ENCODE measurements at places on chromosomes 2 and 18. TPM values are rescaled to one million over a fixed set of nuclear protein-coding genes. Genes with fewer than 3 reads are reported as not detected.

- DNase-seq: peak; percentile 81
- H3K4me3 ChIP-seq: no peak overlapping the region
- no peaks in the 10 kb centered on the region for H3K36me3 ChIP-seq
- no peaks in the 10 kb centered on the region for H3K27me3 ChIP-seq
- H3K4me1 ChIP-seq: peaks cover 28% of the 10 kb centered on the region
These were observed 55.4 kb downstream of the CDC42EP3 start for GRCh38 chr2:37615804-37616676.

DNA sequence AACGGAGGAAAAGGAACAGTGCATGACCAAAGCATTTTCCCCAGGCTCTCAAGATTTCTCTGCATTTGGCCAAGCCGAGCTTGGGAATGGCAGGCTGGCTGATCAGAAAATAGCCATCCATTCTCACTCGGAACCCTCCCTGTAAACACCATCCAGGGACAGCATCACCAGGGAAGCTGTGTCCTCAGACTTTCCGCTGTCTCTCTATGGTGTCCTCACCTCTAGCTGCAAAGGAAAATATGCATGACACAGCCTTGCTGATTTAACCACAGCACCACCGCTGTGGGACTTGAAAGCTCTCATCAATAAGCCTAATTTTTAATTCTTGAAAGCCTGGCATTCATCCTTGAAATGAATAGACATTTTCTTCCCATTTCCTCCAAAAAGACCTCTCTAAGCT is 311.7 kb downstream of the EIPR1 start:
- no peaks in the 10 kb centered on the region for H3K27me3 ChIP-seq
- no peak overlapping the region for H3K4me3 ChIP-seq
- no peak overlapping the region for H3K27ac ChIP-seq
- no peaks in the 10 kb centered on the region for H3K4me1 ChIP-seq

GRCh38 chr2:182668671-182669070 is 47.4 kb upstream of the DNAJC10 start:
- no peaks in the 10 kb centered on the region for H3K27me3 ChIP-seq
- H3K36me3 ChIP-seq: no peaks in the 10 kb centered on the region
- no peak for DNase-seq
- H3K4me1 ChIP-seq: peaks cover 4% of the 10 kb centered on the region

DNA sequence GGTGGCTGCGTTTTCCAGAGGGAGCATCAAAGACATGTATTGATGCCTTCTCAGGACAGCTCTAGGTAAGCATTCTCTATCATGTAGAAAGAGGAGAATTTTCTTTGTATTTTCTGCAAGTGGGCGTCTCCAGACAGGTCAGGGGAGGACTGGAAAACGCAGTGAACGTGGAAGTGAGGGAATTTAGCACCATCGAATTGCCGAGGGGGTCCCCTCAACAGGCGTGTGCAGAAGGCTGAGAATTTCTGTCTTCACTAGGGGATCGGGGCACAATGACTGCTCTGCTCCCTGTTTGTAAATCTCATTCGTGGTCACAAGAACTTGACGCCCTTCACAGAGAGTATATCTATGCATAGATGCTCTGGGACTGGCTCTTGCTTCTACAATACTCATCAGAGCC is 5.0 kb upstream of the NTSR2 start:
- DNase-seq: no peak
- H3K27ac ChIP-seq: no peak overlapping the region
- H3K27me3 ChIP-seq: no peaks in the 10 kb centered on the region
- no peak overlapping the region for H3K4me3 ChIP-seq

- peaks cover 6% of the 10 kb centered on the region for H3K36me3 ChIP-seq
- H3K27ac ChIP-seq: no peak overlapping the region
- no peaks in the 10 kb centered on the region for H3K27me3 ChIP-seq
- no peaks in the 10 kb centered on the region for H3K4me1 ChIP-seq
These were observed 174.7 kb downstream of the EIPR1 start for GRCh38 chr2:3202926-3203325.

DNA sequence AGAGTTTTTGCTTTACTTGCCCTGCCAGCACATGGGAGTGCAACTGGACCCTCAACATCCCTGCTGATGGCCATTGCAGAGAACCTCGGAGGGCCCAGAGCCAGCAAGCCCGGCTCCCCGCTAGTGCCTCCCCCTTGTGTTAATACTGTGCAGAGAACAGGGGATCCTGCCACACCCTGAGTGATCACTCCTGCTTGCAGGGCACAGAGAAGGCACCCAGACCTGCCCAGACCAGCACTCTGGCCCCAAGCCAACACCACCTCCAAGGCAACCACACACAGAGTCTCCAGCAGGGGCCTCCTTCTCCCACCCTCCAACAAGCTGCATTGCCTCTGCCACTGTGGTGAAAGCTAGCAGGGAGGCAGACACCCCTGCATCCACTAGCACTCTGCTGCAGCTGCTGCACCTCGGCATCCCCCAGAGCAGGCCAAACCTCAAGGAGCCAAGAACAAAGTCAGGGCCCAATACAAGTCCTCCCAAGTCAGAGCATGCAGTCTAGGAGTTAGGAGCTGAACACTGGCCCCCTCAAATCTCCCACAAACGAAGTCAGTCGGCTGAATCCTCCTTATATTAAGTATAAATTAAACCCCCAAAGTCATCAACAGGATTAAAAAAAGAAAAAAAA is 157.7 kb downstream of the CCDC178 start:
- H3K27me3 ChIP-seq: no peaks in the 10 kb centered on the region
- no peak for DNase-seq
- H3K4me3 ChIP-seq: no peak overlapping the region
- no peaks in the 10 kb centered on the region for H3K36me3 ChIP-seq
- H3K4me1 ChIP-seq: no peaks in the 10 kb centered on the region

DNA sequence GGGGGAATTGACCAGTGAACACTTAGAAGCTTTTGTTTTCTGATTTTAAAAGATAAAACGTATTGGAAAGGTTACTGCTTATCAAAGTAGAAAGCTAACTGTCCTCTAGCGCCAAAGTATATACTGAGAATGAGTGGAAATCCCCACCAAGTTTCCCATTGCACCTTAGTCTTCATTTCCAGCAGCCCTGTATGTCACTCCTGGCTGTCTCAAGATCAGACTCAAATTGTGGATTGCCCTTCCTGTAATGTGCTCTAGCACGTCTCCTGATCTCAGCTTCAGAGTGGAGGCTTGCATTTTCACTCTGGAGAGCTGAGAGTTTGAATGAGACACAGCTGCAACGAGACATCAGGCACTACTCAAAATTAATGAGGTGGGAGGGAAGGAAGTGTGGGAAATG is 26.6 kb downstream of the MFF start:
- no peaks in the 10 kb centered on the region for H3K27me3 ChIP-seq
- no peak overlapping the region for H3K4me3 ChIP-seq
- no peak overlapping the region for H3K27ac ChIP-seq
- H3K4me1 ChIP-seq: no peaks in the 10 kb centered on the region
- peaks cover 31% of the 10 kb centered on the region for H3K36me3 ChIP-seq

DNA sequence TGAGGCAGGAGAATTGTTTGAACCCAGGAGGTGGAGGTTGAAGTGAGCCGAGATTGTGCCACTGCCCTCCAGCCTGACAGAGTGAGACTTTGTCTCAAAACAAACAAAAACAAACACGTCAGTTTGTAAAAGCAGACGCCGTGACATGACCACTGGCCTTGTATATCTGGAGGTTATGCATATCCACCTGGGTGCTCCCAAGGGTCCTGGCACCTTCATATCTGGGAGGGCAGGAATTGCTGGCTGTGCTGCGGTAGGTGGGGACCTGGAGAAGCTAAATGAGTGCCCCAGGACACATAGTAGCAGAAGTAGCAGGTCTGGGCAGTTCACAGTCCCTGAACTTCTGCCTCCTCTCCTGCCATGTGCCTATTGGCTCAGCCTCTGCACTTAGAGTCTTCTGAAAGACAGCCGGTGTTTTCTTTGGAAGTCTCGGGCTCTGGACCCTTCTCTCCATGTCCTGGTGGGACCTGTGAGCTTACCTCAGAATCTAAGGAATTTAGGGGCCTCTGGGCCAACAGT is 30.9 kb upstream of the IL1R2 start:
- no peaks in the 10 kb centered on the region for H3K27me3 ChIP-seq
- no peak overlapping the region for H3K27ac ChIP-seq
- H3K4me3 ChIP-seq: no peak overlapping the region

The ANKRD53 gene
- total RNA-seq: 1.4 TPM

The RAB31 gene
- 44.6 TPM for total RNA-seq

All from B cell (primary cell).